ENCODE measurements at places on chromosomes 5 and 9.

GRCh38 chr5:32276173-32276853, 36.4 kb downstream of the MTMR12 start:
- peak; percentile 14 for DNase-seq

- no peak for DNase-seq
These were observed 23.1 kb downstream of the NIM1K start for GRCh38 chr5:43215073-43215631.

DNA sequence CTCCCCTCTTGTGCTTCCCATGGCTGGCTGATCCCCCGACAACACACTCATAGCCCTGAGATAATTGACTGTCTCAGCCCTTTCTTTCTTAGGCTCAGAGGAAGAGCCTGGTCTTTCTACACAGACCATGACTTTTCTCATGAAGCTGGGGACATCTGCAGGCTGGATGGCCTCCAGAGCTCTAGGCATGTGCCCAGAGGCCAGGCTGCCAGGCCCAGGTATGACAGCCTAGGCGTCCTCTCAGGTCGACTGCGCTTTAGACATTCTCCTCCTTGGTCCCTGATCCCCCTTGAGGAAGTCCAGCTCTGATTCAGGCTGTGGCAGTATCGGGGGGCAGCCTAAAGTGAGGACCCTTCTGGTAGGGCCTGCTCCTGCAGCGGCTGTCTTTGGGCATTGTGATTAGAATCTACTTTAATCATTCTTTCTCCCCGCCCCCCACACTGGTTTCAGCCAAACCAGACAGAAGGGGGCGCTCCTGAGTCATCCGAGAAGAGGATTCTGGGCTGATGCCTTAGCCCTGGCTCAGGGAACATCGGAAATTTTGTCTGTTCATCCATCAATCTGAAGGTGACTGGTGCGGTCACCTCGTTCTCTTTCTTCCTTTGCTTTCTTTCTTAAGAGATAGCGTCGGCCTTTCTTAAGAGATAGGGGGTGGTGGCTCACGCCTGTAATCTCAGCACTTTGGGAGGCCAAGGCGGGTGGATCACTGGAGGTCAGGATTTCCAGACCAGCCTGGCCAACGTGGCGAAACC, 66.5 kb upstream of the HSPA9 start:
- DNase-seq, result peak; percentile 74

DNA sequence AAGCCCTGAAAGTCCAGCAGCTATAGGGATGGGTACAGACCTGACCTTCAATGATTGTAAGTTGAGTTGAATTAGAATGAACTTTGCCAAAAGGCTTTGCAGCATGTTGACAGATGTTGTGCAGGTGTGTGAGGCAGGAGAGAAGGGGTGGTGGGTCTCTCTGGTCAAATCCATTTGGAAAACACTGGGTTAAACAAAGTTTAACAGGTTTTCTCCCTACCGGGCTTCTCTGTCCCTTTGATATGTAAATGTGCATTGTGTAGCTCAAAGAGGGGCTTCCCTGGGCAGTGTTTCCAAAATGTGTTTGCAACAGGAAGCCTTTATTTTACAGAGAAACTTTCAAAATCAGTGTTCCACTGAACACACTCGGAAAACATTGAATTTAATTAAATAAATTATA, 72.1 kb upstream of the BRINP1 start:
- DNase-seq, result no peak

DNA sequence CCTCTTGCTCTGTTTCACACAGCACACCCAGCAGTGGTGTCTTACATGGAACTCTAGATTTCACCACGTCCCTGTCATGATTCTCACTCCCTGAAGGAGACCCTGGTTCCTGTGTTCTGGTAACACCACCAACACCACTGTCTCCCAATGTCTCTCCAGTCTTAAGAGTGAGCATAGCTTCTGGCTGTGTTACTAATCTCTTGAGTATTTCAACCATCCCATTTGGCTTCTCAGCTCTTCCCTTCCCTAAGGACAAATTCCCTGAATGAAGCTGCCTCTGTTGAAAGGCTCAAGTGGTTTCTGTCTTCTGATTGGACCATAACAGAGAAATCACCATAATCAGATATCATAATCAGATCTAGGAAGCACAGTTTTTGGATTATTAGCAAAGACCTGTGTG, 311.8 kb downstream of the DNAH5 start:
- no peak for DNase-seq

GRCh38 chr9:132370592-132370991, 15.8 kb upstream of the SETX start:
- no peak for DNase-seq

GRCh38 chr5:124504081-124504916, 242.1 kb downstream of the ZNF608 start:
- DNase-seq, result no peak

DNA sequence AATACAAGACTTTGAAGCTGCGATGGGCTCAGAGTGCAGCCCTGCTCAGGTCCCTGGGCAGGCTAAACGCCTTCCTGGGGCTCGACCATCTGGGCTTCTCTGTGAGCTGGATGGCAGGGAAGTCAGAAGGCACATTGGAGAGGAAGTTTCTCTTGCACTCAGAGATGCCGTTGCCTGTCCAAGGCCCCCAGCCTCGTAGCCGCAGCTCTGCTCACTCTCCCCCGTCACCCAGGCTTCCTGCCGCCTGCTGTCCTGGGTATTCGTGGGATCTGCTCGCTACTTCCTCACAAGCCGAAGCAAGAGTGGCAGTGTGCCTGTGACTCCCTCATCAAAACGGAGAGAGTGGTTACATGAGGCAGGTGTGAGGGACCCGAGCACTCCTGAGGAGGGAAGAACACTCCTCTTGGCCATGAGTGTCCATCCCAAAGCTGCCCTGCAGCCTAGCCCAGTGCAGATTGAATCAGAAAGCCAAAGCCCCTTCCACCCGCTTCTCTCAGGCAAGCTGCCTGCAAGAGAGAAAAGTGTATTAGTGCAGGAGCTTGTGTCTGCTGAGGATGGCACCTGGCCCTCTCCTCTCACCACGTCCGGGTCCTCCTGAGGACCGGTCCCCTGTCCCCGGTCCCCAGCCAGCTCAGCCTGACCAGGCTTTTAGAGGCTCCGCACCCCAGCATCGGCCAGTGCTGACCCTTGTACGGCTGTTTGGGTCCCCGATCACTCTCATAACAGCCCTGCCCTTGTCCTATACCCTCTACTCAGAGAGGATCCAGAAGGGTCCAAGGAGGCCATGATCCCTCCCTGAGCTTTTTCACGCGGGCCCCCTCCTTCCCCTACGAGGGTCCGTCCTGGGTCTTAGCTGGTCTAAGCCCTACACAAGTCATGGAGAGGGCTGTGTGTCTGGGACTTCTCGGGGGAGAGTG, 7.3 kb downstream of the FCN2 start:
- DNase-seq, result no peak

- no peak for DNase-seq
These were observed 40.8 kb upstream of the GNPDA1 start for GRCh38 chr5:142053426-142054151.

GRCh38 chr9:13690595-13690994, 411.1 kb upstream of the MPDZ start:
- no peak for DNase-seq

DNA sequence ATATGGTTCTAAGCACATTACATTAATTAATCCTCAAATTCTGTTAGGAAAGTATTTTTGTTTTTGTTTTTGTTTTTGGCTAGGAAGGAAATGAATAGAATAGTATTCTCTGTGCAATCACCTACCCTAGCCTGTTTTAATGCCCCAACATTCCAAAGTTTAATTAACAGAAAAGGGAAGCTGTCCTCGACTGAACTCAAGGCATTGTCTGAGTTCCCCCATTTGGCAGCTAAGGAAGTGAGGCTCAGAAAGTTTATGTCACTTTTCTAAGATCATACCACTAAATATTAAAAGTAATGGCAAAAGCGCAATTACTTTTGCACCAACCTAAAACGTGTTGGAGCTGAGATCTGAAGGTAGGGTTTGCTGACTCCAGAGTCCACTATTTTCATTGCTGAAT, 59.8 kb downstream of the FGF1 start:
- DNase-seq, result no peak

- no peak for DNase-seq
These were observed 483.1 kb downstream of the BNC2 start for GRCh38 chr9:16387382-16387781.

GRCh38 chr5:41929035-41929434, 4.0 kb downstream of the FBXO4 start:
- DNase-seq, result no peak

DNA sequence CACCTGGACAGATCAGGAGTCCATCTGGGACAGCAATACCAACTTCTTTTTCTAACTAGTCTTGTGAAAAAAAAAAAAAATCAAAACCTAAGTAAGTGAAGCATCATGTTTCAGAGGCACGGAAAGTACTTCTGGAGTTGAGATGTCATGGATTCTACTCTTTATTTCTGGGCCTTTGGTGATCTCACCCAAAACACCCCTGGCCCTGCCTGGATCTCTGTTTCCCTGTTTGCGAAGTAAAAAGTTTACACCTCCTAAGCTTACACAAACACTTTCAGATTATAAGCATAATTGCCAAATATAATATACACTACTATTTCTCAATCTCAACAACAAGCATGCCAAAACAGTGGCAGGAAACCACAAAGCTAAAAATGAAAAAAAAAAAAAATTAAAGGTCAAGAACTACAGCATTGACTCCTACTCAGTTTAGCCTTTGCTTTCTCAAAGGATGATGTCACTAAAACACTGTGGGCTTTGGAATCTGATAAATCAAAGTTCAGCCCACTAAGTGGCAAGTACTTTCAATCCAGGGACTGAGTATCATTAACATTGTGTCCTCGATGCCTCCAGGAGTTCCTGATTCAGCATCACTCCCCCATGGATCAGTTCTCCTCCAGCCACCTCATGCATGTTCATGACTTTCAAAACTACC, 291.9 kb downstream of the NFIB start:
- DNase-seq, result no peak

DNA sequence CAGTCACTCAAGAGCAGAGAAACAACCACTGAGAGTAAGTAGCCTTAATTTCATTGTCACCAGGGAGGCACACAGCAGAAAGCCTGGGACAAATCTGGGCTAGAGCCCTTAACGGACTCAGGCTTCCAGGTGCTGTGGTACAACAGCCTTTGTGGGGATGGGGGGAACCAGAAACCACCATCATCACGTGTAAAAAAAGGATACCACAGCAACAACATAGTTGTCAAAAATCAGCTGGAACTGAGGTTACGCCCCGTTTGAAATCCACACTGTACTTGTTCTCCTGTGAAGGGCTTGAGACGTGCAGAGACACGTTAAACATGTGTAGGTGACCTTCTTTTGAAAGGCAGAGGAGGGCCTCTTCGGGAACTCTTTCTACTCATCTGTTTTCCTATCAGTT, 16.6 kb upstream of the PLPP1 start:
- no peak for DNase-seq

GRCh38 chr5:176334031-176334770, 27.4 kb downstream of the KIAA1191 start:
- DNase-seq, result no peak

DNA sequence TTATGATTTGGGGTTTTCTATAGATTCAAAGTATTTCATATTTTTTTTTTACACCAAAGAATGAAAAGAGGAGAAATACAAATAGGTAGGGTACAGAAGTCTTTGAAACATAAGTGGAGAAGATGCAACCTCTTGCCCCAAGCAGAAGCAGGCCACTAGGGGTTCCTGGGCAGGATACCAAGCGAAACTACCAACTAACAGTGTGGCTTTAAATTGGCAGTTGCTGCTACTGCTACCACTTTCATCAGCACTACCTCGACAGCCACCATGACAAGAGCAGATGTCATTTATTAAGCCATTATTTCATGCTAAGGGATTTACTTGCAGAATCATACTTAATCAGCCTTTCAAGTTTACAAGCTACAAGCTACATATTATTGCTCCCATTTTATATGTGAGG, 288.1 kb downstream of the NR3C1 start:
- no peak for DNase-seq
